Cerebellum (tissue), 4 donors: ENCODE measurements at places on chromosomes 7 and 10. TPM values are rescaled to one million over a fixed set of nuclear protein-coding genes. Genes with fewer than 3 reads are reported as not detected.
A peak's percentile ranks its signal among the peaks of the same experiment; 100 is the strongest.

DNA sequence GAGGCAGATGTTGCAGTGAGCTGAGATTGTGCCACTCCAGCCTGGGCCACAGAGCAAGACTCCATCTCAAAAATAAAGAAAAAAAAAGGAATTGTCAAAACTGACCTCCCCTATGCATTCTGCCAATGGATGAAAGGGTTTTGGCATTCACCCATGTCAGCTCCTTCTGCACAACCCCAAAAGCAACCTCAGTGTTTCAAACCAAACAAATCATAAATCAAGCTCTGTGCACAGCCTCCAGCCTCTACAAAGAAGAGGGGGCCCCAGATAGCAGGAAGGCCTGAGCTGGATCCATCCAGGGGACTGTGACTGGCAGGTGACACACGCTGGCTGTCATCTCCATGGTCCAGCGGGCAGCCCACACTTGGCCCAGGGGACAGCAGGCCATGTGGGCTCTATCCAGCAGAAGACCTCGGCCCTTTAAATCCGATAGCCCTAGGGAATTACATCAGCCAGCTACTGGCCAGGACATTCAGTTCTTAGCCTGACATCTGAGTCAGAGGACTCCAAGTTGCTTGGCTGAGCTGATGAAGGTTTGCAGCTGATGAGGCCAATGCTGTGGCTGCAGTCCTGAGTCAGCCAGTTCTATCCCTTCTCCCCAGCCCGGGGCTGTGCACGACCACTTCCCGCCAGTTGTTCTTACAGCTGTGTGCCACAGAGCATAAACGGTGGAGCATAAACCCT, 52.0 kb upstream of the FIGNL1 start:
- no peak for DNase-seq

- DNase-seq: no peak
Measured at GRCh38 chr7:3579638-3580219, 278.7 kb downstream of the SDK1 start.

- DNase-seq: no peak
Measured at GRCh38 chr10:43197834-43198681, 59.8 kb downstream of the CSGALNACT2 start.

DNA sequence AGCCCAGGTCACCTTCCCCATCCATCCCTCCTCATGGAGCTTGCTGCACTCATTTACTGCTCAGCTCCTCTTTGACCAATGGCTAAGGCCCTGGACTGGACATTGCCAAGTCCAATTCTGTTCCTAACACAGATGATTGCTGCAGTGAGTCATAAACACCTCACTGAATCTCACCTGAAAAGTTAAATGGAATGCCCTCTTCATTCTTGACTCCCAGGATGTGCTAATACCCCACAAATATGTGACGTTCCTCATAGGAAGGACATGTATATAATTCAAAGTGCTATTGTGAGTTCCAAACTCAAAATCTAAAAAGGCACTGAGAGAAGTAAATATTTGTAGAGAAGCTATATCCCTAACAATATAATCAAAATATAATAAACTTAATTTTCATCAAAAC, 73.5 kb upstream of the DLX6 start:
- DNase-seq: no peak

DNA sequence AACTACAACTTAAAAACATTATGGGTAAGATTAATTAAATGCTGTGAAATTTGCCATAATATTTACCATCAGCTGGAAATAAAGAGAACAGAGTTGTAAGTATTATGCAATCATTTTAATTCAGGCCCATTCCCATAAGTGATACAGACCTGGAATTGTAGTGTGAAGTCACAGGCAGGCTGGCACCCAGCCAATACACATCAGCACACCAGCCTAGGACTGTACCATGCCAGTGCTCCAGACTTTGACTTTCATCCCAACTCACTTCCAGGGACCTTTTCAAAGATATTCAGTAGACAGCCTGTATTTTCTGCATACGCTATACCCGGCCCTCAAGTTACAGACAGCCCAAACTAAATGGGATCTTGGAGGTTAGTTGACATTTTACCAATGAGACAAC, 143.3 kb downstream of the TES start:
- DNase-seq: no peak

DNA sequence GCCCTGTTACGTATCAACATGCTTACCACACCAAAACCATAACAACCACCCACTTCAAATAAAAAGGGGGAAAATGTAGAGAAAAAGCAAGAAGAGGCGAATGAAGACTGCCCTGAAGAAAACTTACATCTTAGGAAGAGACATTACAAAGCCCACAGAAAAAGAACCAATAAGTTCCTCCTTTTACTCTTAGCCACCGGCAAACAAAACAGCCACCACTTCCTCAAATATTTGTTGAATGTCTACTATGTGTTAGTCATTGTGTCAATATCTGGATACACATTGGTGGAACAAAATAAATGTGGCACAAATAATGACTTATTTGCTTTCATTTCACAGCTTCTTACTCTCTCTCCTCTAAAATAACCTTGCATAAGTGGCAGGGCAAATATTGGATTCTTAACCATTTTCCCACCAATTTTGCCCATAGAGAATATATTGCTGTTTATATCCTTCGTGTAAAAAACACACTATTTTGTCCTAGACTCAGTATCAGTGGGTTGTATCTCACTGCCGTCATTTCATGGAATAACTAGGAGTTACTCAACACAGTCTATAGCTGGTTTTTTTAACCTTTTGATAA, 106.8 kb downstream of the ANK3 start:
- DNase-seq: no peak

DNA sequence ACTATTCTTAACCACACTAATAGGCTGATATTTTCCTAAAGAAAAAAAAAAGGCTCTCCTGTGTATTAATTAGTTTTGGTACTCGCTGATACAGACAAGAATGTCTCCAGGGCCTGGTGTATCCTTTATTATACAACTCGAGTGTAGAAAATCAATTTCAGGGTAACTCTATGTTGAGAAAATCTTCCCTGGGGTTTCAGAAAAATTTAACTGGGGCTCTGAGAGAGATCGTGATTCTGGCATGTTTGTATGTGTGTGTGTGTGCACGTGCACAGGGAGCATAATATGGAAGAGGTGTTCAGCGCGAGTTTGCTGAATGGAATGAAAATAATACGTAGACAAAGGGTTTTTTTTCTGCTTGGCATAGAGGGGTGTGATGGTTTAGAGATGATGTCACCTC, 496.8 kb downstream of the GPAM start:
- no peak for DNase-seq

DNA sequence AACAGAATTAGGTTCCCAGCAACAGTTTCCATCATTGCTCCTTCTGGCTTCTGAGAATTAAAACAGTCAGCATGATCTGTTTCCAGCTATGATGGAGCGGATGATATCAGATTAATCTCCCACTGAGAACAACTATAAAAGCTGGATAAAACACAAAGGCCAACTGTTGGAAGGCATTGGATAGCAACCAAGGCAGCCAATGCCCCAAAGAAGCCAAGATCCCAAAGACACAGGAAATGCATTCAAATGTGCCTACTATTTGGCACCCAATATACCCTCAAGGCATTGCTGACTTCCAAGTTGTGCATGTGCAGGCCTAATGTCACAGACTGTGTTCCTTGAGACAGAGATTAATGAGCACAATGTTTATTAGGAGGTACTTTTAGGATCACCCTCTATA, 259.3 kb downstream of the ARHGAP12 start:
- peak; percentile 41 for DNase-seq

DNA sequence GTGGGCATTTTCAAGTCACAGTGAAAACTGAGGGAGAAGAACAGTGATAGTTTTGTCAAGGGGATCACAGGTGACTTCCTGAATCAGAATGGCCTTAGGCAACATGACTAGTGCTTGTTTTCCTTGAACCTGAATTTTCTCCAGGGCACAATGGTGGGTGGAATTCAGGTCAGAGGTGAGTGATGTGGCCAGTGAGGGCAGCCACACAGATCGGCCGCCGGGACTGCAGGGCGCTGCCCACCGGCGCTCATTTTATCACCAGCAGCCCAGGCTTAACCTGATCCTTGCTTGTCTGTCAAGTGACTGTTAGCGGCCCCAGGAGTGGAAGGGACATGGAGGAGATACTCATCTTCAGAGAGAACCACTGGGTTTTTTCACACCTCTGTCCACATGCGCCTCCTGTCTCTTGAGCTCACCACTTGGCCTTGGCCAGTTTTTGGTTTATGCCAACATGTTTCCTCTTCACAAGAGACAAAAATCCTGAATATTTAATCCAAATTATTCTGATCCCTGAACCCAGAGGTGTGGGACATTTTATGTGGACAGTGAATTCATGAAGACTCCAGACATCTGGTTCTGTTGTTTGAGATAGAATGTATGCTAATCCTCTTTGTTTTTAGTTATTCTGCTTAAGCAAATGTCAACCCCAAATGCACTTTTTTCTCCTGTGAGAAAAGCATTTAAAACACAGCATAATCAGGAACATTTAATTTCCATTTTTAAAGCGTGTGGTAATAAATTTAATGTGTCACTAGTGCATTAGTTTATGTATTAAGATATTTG, 108.7 kb downstream of the DOCK1 start:
- DNase-seq: no peak

DNA sequence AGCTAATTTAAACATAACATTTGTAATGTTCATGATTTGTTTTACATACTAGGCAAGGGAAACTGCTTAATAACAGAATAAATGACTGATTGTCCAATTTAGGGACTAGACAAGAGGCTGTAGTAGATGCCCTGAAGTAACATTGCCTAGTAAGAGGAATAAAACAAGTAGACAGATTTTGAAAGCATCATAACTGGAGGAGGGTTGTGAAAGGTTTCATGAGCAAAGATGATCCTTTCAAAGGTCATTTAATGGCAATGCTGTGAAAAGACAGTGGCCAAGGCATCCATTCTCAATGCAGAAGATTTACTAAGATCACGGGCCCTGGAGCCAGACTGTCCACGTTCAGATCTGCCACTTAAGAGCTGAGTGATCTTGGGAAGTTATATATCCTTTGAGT, 44.8 kb upstream of the HHEX start:
- DNase-seq: no peak

DNA sequence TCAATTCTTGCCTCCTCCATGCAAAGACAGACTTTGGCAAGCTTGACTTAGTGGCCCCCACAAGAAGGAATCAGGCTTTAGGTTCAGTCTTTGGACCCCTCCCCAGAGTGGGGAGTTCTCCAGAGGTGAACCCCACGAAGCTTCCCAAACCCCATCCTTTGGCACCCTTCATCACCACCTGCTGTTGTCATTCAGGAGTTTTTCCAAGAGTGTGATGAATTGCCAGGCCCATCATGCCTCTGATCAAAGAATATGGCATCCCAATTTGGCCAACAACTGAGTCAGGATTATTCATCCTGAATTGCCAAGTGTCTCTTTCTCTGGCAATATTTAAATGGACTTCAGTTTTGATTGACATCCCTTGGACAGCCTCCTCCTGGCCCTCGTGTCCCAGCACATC, 404.7 kb upstream of the MKI67 start:
- DNase-seq: no peak

GRCh38 chr7:48011323-48011722, 17.6 kb downstream of the SUN3 start:
- DNase-seq: no peak

DNA sequence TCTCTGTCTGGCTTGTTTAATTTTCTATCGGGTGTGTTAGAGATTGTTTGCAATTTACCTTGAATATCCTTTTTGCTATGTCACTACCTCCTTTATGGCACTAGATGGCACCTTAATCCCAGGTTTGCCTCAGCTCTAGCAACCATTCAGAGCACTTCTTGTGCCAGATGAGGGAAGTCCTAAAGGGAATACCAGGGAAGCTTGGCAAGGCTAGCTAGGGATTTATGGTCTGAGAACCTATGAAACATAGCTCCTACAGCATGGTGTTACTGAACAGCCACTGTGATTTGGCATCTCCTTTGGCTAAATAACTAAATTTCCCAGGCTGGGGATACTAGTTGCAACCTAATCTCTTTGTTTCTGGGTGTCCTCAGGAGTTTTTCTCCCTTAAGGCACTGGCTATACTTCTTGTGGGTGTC, 69.0 kb upstream of the VOPP1 start:
- DNase-seq: peak; percentile 67

DNA sequence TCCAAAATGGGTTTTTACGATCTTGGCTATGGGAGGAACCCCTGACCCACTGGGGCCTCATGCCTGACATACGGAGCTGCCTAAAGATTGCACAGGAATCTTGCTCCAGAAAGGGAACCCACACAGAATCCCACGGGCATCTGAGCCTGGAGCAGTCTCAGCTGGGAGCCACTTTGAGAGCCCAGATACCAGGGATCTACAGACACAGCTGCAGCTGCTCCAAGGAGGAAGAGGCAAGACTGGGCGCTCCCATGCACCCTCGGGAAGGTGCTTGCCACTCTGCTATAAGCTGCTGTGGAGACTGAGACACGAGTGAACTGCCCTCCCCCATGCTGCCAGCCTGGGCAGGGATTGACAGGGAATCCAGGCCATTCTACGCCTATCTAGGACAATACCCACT, 202.5 kb downstream of the REEP3 start:
- no peak for DNase-seq

The NCF1 gene
- total RNA-seq: 0.18 TPM

The CDH23 gene
- total RNA-seq: 4.5 TPM

The ATE1 gene
- 31.8 TPM for total RNA-seq

The ASNS gene
- total RNA-seq: 30.8 TPM

The ZWINT gene
- total RNA-seq: 16.9 TPM

The AMZ1 gene
- 2.4 TPM for total RNA-seq

The TCAF2 gene
- total RNA-seq: 1.00 TPM

The ATRNL1 gene
- 419 TPM for total RNA-seq

The TMEM225B gene
- total RNA-seq: 0.27 TPM

The ELN gene
- total RNA-seq: 27.0 TPM

The CTTNBP2 gene
- 63.5 TPM for total RNA-seq
